Right atrium auricular region (tissue), 2 donors: ENCODE measurements at places on chromosomes 16 and 17. TPM values are rescaled to one million over a fixed set of nuclear protein-coding genes. Genes with fewer than 3 reads are reported as not detected.

ACSM3 gene
- 15.8 TPM for total RNA-seq

TBC1D28 gene
- not detected for total RNA-seq

TP53TG3F gene
- not detected for total RNA-seq

USP6 gene
- total RNA-seq: not detected

GCGR gene
- not detected for total RNA-seq

PDIA2 gene
- total RNA-seq: 5.4 TPM

METTL23 gene
- 22.6 TPM for total RNA-seq

CBX2 gene
- total RNA-seq: 1.7 TPM

SLC13A2 gene
- total RNA-seq: not detected

C16orf92 gene
- total RNA-seq: not detected

PPL gene
- total RNA-seq: 17.1 TPM

NBR1 gene
- 101 TPM for total RNA-seq

C16orf96 gene
- total RNA-seq: 0.24 TPM

AANAT gene
- not detected for total RNA-seq

ORAI3 gene
- 22.4 TPM for total RNA-seq
